ENCODE measurements at places on chromosomes 11 and 22.

DNA sequence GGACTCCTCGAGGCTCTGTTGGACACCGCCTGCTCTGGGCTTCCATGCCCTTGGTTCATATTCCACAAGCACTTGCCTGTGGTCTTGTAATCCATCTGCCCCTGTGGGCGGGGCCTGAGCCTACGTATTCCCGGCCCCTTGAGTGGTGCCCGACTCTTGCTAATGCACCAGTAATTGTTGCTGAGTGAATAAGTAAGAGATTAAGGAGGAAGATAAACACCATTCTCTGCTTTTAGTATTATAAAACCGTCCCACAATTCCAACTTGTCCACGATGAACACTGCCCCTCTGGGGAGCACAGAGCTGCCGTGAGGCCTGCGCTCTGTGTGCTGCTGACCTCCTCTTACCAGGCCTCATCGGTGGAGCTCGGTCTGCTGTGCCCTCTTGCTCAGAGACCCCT is 50.3 kb downstream of the MICAL2 start:
- no peak for DNase-seq

- no peak for DNase-seq
Observed at GRCh38 chr22:17562906-17563870, at the start of gene SLC25A18. SLC25A18 (plus strand) TSS chr22:17563498; CDS start chr22:17579945, 16,447 bp downstream.

GRCh38 chr22:20615021-20615420 is 107.6 kb downstream of the MED15 start:
- DNase-seq = no peak

DNA sequence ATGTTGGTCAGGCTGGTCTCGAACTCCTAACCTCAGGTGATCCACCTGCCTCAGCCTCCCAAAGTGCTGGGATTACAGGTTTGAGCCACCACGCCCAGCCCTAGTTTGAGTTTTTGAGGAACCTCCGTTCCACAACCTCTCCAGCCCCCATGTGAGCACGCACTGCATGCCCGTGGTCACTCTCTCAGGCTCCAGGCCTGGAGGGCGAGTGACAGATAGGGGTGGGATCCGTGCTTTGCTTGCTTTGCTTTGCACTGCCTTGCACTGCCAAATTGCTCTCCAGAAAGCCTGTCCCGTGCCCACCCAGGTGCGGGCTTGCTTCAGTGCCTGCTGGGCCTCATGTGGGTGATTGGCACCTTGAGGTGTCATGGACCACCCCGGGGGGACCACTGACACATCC is 29.9 kb downstream of the FGF4 start:
- no peak for DNase-seq

DNA sequence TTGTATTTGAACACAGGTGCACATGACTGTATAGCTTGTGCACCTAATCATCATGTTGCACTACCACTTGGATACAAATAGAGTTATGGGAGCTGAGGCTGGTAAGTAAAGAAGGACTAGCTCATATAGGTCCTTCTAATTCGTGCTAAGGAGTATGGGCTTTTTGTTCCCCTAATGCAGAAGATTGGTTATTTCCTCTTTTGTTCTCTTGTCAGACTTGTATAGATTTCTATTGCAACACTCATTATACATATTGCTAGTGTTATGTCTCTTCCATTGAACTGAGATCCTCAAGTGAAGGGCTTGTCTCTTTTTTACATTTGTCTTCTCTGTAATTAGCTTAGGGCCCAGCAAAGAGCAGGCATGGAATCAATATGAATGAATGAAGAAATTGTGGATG is 54.1 kb upstream of the ARHGAP20 start:
- no peak for DNase-seq

GRCh38 chr22:22802339-22802970 is 85.2 kb upstream of the IGLL5 start:
- peak; percentile 74 for DNase-seq

DNA sequence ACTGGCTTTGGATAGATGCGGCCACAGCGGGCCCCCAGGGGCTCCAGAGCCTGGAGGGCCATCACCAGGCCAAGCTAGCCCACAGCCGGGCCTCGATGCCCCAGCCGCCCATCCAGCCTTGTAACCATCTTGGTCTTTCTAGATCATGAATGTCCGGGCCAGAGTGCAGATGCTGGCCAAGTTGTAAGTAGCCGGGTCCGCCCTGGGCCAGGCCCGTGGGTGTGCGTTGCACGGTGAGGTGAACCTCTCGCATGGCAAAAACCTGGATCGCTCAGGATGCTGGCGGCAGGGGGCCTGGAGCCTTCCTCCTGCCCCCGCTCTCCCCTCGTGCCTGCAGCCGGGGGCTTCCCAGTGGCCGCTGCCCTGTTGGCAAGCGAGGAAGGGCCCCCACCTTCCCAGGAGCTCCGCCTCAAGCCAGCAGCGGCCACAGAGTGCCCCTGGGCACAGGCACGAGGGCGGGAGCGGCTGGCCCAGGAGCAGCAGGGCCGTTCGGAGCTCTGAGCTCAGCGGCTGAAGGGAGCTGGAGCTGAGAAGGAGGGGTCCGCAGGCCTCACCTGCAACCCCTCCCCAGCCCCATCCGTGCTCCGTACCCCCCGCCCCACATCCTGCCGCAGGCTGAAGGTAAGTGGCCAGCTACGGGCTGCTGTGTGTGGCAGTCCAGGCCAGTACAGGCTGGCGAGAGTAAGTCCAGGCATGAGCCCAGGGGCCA is 10.9 kb upstream of the MRPL23 start:
- no peak for DNase-seq

- no peak for DNase-seq
Observed at GRCh38 chr11:72840780-72841179, 26.6 kb downstream of the ATG16L2 start.

DNA sequence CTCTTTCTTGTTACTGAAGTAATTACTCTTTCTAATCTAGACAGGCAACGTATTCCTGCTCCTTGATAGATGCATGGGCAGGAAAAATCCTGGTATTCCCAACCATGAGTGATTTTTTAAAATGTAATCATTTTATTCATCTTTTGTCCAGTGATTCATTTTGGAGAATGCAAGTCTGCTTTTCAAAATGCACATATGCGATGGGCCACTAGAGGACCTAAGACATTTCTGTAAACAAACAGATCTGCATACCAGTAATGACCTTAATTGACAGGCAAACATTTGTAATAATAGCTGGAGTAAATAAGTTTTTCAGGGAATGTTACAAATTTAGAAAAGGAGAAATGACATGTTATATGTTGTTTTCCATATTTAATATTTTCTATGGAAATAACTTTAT is 1167.6 kb downstream of the JRKL start:
- DNase-seq = no peak

GRCh38 chr22:20084547-20085413 is 4.7 kb downstream of the DGCR8 start:
- no peak for DNase-seq

DNA sequence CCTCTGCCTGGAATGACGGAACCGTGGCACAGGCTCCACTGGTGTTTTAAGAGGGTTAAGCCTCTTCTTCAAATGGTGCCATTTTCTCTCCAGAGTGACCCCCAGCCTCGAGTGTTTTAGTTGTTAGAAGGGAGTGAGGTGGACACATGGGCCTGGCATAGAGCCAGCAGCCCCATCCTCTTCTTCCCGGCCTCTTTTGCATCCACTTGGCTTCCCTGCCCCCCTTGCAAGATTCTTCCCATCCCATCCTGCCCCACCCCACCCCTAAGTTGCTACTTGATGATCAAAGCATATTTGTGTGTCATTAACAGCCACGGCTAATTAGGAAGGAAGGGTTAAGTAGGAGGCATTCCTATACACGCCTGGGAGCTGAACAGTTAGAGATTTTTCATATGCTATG is 72.3 kb upstream of the CRYBB3 start:
- no peak for DNase-seq

DNA sequence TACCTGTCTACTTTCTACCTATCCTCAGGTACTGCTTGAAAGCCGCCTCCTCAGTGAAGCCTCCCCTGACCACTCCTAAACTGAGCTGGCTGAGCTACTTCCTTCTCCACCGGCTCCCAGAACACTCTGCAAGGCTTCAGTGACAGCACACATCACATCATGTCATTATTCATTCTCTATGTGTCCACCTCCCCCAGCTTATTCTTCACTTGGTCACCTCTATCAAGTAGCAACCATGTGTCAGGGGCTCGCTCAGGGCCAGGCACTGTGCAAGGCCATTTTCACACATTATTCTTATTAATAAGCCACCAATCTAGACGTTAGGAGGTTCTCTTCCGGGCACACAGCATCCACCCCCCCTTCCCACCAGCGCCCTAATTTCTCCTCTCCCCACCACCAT is 3.7 kb upstream of the ELFN2 start:
- no peak for DNase-seq

- DNase-seq = no peak
Observed at GRCh38 chr11:119513131-119513805, 90.3 kb upstream of the THY1 start.

- peak; percentile 76 for DNase-seq
Observed at GRCh38 chr11:96267496-96268032, 75.4 kb downstream of the MAML2 start.

GRCh38 chr11:15180212-15180792 is 65.6 kb downstream of the INSC start:
- no peak for DNase-seq

DNA sequence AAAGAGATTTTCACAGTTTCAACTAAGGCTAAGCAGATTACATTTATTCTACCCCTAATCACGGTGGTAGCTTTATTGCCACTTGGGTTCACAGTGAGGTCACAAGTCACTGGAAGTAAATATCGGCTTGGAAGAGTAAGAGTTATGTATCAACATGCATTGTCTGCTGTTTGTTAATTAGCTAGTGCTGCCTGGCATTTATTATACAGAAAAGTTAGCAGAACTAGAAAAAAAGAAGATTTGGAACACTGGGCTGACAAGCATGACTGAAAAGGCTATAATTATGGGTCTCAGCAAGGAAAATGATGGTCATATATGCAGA is 13.7 kb upstream of the RAB38 start:
- DNase-seq = no peak

- no peak for DNase-seq
Observed at GRCh38 chr11:126636911-126637794, 281.7 kb downstream of the ST3GAL4 start.

DNA sequence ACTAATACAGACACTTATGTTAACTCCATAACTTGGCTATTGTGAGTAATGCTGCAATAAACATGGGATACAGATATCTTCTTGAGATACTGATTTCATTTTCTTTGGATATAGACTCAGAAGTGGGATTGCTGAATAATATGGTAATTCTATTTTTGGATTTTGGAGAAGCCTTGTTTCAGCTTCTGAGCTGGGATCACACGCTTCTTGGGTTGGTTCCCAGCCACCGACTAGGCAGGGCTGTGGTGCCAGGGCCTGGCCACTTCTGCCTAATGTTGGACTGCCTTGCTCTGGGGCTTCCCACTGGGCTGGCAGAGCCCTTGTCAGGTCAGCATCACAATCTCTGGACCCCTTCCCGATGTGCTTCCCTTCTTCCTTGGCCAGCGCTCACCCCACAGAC is 14.0 kb upstream of the MCHR1 start:
- DNase-seq = no peak

- DNase-seq = no peak
Observed at GRCh38 chr22:20966883-20967696, at the start of gene AIFM3. AIFM3 (plus strand) TSS chr22:20967255; CDS start chr22:20967945, 690 bp downstream.

GRCh38 chr22:22720724-22721261 is 76.4 kb downstream of the GGTLC2 start:
- no peak for DNase-seq

GRCh38 chr22:38298312-38299005 is 18.8 kb downstream of the CSNK1E start:
- peak; percentile 72 for DNase-seq

DNA sequence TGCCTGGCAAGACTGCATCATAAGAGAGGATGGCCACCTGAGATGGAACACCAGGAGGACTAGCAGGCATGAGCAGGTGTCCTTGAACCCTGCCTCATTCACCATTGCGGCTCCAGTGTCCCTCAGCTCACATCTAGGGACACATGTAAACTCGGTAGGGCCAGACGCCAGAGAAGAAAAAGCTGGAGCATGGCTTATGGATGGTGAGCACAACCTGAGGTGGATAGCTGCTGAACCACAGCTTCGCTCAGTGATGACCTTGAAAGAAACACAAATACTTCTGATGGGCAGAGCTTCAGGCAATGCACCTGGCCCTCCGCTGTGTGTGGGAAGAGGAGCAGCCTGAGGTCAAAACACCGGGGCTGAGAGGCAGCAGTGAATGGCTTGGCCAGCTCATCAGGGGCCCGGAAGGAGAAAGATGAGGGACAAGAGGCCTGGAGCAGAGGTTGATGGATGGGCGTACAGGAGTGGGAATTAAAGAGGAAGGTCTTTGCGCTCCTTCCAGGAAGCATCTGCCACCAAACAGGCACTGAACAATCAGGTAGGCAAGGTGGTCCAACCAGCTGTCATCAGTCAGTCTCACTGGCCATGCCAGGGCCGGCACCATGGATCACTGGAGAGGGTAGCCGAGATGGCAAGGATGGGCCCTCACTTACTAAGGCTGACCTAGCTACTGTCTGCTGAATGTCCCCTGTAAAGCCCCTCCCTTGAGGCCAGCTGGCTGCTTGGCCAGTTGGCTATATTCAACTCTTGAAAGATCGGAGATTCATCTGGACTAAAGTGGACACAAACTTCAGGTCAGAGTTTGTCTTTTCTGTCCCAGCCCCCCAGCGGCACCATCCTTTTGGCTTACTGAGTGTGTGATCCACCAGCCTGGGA is 89.7 kb downstream of the MYEOV start:
- DNase-seq = peak; percentile 34

All from activated effector memory CD4-positive, alpha-beta T cell treated with anti-CD3 and anti-CD28 coated beads, Interleukin-2, amount 50 U/mL, for 16 hours (primary cell).